ENCODE measurements at places on chromosomes 13 and 19.

GRCh38 chr19:2720777-2721569 is at the start of gene DIRAS1:
Gene DIRAS1 (minus strand): TSS chr19:2721372. CDS start chr19:2717806, 3,566 bp downstream.
- DNase-seq, result no peak

GRCh38 chr13:95073747-95074311 is 227.4 kb downstream of the ABCC4 start:
- no peak for DNase-seq

DNA sequence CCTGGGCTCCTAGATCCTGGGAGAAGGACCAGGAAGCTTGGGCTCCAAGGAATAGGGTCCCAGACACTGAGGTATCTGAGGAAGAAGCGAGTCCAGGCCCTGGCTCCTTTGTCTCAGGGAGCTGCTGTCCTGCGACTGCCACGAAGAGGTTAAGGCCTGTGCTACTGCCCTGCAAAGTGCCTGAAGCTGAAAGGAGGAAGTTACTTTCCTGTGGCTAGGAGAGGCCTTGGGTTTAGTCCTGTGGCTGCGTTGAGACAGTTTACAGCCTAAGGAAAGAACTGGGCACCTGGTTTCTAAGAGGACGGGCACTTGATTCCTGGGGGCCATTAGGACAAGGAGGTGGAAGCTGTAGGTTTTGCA is 2.8 kb downstream of the MYADM start:
- DNase-seq, result no peak

DNA sequence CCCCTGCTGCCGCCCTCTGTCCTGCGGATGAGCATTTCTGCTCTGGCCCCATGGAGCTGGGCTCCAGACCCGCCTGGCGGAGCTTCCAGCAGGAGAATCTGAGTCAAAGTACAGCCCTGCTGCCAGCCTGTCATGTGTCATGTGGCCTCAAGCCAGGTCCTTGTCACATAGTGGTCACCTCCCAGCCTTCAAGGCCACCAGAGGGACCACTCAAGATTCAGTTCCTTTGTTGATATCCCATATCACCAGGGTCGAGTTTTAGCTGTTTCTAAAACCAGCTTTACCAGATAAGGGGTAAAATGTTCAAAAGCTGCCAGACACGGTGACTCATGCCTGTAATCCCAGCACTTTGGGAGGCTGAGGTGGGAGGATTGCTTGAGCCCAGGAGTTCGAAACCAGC is 13.4 kb downstream of the THOP1 start:
- DNase-seq, result no peak

DNA sequence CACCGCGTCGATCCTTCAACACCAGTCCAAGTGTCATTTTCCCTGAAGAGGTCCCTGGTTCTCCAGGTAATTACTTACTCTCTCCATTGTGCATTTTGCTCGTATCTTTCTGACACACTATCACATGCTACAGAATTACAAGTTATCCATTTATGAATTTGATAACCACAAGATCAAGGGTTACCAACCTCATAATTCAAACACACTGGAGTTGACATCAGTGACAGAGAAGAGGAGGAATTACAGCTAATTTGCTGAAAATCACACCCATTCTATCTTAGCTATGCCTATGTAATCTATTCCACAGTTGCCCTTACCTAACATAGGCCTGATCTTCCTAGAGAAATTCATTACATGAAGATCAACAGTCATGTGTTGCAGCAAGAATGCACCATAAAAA is 14.2 kb downstream of the ZC3H13 start:
- DNase-seq, result no peak

GRCh38 chr19:9757544-9758501 is 10.7 kb downstream of the ZNF846 start:
- DNase-seq, result no peak

DNA sequence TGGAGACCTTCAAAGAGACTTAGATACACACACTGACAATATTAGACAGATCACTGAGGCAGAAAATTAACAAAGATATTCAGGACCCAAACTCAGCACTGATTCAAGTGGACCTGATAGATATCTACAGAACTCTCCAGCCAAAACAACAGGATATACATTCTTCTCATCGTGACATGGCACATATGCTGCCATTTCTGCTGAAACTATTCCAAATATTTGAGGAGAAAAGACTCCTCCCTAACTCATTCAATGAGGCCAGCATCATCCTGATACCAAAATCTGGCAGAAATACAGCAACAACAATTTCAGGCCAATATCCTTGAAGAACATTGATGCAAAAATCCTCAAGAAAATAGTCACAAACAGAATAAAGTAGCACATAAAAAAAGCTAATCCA is 53.3 kb downstream of the TRPC4 start:
- DNase-seq, result no peak

GRCh38 chr13:97344265-97345175 is 89.4 kb upstream of the RAP2A start:
- DNase-seq, result peak; percentile 56

DNA sequence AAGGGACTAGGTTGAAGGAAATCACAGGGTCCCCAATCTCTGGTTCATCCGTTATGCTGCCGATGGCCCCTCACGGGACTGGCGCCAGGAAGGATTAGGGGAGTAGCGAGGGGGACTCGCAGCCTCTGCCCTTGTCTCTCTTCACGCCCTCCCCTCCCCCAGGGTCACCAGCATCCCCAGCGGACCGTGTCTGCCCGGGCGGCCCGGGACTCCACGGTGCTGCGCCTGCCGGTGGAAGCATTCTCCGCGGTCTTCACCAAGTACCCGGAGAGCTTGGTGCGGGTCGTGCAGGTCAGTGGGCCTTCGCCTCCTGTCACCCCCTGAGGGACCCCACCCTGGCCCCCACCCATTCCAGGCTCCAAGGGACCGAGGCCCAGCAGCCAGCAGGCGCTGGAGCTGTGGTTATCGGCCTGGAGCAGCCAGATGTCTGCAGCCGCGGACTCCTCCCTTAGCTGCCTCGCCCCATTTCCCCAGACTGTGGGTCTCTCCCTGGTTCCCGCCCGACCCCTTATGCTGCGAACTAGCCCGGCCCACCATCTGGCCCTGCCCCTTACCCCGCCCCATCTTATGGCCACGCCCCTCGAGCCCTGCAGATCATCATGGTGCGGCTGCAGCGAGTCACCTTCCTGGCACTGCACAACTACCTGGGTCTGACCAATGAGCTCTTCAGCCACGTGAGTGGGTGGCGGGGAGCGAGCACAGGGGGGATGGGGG is 5.4 kb downstream of the PNPLA6 start:
- DNase-seq, result peak; percentile 62

DNA sequence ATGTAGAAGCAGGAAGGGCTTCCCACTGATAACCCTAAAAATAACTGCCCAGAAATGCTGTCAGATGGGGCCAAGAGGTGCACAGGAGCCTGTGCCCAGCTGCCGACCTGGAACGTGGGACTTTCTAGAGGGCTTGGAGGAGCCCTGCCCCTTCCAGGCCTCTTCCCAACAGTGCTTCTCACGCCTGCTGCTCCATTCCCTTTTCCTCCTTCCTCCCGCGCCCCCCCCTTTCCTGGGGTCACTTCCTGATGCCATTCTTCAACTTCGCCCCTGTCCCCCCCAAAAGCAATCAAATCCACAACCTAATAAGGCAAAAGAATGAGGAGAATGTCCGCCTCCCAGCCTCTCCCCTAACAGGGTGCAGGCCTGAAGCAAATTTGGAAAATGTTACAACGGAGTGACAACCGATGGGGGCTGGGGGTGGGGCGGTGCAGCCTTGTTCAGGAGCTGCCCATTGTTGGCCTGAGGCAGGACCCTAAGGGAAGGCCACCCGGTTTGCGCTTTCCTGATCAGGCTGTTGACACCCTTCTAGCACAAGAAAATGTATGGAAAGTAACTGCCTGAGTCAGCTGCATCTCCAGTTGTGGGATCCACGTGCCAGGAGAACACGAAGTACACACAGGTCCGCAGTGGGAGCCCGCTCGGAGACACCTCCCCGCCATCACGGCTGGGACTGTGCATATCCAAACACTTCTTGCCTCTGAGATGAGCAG is 18.7 kb downstream of the ACTN4 start:
- DNase-seq, result no peak

DNA sequence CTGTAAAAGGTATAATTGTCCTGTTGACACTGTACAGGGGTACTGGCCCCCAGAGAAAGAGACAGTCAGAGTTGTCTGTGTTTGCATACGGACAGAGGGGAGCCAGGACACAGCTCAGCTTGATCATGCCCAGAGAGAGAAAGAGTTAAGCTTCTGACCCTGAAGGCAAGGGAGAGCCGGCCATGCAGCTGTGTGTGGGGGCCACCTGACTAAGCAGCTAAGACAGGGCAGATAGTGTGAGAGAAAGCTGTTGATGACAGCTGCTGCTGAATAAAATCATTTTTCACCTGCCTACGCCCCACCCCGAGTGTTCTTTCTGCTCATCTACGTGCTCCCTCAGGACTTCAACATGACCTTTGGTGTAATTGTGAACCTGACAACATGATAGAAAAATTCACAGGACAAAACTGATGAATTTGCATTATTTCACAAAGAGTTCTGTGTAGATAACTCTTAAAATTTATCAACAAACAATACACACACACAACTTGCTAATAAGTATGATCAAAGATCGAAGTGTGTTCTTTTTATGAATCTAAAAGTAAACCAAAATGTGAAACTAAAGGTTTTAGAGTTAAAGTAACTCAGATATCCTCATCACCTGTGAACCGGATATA is 1294.3 kb upstream of the ATXN8OS start:
- no peak for DNase-seq

- no peak for DNase-seq
Observed at GRCh38 chr13:52026246-52026626, 1.7 kb downstream of the UTP14C start.

DNA sequence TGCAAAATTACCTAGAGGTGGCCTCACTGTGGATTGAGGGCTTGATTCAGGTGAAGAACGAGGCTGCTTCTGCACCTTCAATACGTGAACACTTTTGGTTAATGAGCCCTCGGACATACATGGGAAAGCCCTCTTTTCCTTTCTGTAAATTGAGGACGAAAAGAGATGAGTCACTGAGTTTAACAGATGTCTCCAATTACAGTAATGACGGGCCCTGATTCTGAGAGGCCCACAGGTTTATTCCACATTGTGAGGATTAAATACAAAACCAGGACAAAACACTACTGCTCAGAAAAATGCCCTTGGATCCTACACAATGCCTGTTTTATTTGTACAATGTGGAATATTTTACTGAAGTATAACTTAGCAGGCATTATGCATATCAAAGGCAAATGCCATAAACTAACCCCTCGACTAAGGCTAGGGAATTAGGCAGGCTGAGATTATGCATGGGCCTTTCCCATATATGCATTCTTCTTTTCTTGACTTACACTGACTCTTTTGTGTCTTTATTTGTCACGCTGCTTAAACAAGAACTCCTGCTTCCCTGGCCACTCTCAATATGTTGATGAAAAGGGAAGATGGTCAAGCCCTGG is 819.9 kb downstream of the OLFM4 start:
- no peak for DNase-seq

GRCh38 chr13:102815788-102816187 is 16.9 kb downstream of the BIVM start:
- no peak for DNase-seq

- no peak for DNase-seq
Observed at GRCh38 chr13:90947976-90948375, 399.5 kb upstream of the MIR17HG start.

DNA sequence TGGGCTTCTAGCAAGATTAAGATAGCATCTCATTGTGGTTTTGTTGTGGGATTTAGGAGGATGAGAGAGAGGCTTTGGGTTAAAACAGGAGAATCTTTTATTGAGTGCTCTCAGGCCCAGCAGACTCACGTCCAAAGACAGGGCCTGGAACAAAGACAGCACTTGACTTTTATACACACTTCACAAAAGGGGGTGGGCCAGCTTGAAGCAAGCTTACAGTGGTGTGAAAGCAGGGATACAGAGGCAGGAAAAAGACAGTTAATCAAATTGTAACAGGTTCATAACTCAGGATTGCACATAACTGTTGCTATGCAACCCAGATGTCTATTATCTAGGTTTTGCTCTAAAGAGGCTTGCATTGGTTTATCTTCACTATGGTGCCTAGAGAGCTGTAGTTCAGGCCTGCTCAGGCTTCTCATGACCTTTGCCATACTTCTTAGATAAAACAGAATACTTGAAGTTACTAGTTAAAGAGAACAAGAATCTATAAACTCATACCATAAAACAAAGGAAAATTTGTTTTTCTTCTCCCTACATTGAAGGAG is 42.2 kb upstream of the CEACAM21 start:
- no peak for DNase-seq

DNA sequence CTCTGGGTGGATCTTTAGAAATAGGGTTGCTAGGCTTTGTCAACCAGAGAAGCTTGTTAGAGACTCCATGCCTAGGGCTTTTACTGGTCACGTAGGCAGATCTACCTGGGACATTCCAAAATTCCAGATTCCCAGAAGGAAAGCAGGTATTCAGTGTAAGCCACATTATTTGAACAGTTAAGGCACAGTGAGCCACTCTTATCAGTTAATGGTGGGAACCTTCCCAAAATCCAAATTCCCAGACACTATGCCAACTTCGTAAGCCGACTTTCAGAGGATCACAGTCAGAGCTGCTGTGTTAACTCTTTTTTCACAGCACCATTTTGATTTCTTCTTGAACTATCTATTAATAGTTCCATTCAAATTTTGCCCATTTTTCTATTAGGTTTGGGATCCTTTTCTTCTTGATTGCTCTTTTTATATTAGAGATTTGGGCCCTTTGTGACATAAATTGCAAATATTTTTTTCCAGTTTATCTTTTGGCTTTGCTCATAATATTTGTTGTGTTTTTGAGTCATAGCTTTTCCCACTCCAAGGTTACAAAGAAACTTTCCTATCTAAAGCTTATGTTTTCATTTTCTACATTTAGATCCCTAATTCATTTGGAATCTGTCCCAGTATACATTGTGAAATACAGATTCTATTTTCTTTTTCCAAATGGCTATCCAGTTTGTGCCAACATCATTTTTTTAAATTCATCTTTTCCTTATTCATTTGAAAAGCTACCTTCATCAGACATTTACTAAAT is 77.3 kb downstream of the DHRS12 start:
- no peak for DNase-seq

GRCh38 chr13:75442736-75443234 is 39.2 kb downstream of the TBC1D4 start:
- no peak for DNase-seq

DNA sequence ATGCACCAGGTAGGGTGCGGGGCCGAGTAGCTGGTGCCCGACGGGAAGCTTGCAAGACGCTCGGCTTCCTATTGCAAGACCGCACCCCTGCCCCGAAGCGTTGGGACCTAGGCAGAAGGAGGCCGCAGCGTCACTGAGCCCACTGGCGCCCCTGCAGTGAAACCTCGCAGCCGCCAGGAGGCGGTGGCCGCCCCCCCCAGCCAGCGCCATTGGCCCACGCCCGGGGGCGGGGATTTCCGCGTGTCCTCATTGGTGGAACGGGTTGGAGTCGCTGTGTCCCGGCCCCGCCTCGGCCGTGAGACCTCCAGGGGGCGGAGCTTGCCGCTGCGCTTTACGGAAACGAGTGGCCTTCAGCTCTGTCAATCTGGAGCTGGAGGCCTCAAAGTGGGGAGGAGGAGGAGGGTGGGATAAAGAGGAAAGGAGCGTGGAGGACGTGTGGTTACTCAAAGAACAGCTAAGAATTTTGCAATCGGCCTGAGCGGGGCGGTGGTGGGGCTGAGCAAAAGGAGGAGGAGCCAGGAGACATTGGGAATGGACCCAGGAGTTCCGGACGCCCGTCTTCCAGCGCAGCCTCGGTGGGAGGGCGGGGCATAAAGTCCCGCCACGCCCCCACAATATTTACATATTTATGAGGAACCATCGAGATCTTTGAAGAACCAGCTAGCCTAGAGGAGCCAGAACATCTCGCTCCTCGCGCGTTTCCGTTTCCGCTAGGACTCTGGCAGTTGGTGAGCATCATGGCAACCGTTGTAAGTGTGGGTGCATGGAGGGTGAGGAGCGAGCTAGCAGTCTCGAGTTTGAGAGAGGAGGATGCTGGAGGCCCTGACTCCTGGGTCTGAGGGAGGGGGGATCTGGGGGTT is at the start of the genes GYS1 and RUVBL2:
GYS1 (minus strand) TSS at position 135 of the 860 bp plus-strand sequence. CDS start 197 bp downstream, outside the sequence.
RUVBL2 (plus strand) TSS at position 713 of the 860 bp plus-strand sequence; CDS start at position 738, 25 bp downstream.
- peak; percentile 100 for DNase-seq
